ENCODE measurements at places on chromosomes 4 and X.

DNA sequence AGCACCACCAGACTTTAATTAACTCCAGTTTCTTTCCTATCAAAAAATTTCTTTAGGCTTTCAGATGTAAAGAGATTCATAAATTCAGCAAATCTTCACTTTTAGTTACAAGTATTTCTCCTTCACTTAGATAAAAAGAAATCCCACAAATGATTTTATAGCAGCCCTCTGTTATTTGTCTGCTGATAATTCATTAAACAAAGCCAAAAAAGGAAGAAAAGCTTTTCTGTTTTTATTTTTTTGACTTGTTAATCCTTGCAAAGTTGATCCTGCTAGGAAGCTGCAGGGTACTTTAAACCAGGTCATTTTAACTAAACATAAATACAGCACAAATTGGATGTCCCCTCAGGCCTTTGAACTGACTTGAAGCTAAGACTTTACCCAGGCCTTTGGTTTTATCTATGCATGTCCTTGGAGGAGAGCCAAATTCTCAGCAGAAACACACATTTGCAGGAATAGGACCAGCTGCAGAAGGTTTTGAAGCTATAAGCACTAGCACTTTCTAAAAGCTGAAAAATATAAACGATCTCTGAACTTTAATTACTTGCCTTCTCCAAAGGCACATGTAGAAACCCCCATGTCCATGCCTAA lies 57.5 kb downstream of the PCDH18 start:
- DNase-seq, result no peak

DNA sequence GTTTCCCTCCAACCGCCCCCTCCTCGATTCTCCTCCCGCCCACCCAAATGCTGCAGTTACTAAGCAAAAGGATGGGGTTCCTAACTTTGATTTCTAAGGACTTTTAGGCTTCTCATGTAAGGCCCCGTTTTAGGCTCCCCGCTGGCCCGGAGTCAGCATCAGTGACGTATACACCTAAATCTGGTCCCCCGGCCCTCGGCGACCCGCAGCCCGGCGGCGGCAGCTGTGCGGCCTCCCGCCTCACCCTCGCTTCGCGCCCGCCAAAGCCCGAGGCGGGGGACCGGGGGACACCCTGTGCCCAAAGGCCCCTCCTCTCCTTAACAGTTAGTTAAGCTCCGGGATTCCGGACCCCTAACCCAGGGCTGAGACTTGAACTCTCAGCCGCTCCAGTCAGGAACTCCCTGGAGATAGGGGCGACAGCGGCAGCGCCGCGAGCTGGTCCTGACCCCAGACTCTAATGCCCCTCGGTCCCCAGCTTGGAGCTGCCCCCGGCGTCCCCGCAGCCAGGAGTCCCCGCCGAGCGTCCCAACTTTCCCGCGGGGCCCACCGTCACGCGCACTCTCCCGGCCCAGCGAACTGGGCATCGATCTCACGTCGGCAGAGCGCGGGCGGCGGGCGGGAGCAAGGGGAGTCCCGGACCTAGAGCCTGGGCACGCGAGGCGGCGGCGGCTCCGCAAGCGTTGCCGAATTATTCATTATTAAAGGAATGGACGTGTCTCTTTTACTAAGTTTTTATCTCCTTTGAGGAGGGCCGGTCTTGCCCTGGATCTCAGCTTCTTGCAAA lies 1.5 kb upstream of the NR3C2 start:
- peak; percentile 23 for DNase-seq

DNA sequence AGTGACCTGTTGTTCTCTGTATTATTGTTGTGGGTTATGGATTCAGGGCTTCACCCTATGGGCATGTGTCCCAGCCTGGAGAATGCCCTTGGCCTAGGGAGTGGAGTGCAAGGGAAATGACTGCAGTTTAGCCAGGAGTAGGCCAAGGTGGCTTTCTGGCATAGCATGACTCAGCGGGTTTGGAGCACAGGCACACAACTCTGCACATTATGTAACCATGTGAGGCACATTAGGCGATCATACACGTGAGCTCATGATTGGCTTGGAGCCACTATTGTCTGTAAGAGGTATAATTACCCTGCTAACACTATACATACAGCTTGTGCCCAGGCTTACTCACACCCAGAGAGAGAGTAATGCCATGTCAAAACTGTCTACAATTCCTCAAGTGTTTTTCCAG lies 35.1 kb upstream of the TACR3 start:
- DNase-seq, result no peak

- DNase-seq, result no peak
Measured at GRCh38 chr4:56371426-56372220, 15.7 kb downstream of the AASDH start.

DNA sequence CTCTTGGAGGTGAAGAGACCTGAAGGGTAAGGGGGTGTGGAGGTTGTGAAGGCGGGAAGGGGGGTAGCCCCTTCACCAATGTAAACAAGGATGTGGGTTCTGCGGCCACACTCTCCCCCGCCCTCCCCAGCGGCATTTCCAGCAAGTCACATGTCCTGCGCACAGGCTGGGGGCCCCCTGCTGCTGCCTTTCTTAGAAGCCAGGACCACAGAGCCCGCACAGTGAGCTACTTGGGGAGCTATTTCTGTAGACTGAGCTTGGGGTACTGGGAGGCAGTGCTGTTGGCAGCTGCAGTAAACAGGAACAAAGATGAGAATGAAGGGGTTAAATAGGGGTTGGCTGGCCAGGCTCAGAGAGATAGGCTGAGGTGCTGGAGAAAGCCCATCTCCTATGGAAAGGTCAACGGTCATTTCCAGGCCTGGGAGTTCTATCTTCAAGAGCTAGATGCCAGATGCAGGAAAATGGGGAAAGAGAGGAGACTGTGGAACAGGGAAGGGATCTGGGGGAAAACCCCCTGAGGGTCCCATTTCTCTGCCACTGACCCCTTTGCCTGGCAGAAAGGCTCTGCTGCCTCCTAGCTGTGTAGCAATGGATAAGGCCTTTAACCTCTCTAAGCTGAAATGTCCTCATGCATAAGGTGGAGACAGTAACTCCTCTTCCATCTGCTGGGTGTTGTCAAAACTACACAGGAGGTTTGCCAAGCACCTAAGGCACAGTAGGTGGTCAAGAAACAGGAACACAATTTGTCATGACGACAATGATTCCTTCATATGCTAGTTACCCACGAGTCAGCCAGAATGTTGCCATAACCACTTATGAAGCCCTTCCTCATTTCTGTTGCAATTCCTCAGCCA lies 18.5 kb upstream of the PIM2 start:
- DNase-seq, result peak; percentile 68

- no peak for DNase-seq
Measured at GRCh38 chrX:2552621-2553201, 51.9 kb upstream of the DHRSX start.
